Right lung (tissue), 10 donors: ENCODE measurements at places on chromosomes 13 and 19.
A peak's percentile ranks its signal among the peaks of the same experiment; 100 is the strongest.

DNA sequence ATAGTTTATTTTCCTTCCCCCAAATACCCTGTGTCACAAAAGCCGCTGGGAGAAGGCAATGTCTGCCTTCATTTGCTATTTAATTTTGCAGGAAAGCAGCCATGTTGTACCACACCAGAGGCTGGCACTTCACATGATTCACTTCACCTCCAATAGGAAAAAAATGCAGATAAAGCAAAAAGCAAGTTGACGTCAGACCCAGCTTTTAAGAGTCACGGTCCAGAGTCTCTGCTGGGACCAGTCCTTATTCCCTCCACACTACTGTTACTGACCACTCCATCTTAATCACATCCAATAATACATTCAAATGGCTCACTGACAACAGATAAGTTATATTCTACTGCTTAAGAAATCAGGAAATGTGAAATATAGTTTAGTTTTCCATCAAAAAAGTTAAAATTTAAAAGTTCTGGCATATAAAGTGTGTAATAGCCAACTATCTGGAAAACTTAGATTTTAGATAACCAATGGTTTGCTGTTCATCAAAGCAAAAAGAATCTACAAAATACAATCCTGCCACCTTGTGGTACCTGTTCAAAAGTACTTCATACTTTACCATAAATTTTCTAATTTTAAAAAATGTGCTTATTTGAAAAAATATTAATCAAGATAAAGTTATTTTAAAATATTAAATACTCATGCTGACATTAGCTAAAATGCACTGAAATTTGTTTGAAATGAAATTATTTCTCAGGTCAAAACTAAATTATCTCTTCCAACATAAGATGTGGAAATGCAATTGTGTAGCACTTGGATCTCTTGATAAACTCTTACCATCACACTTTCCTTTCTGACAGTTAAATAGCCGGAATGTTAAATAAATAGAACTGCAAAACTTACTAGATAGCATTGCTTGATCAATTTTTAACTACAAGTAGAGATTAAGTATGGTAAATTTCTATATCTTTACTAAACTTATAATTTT, 97.3 kb downstream of the SERP2 start:
- DNase-seq, result peak; percentile 12

- DNase-seq, result no peak
Observed at GRCh38 chr13:54185785-54186184, 1157.2 kb downstream of the OLFM4 start.

GRCh38 chr19:7527516-7528191, 5.2 kb downstream of the MCOLN1 start:
- DNase-seq, result no peak

DNA sequence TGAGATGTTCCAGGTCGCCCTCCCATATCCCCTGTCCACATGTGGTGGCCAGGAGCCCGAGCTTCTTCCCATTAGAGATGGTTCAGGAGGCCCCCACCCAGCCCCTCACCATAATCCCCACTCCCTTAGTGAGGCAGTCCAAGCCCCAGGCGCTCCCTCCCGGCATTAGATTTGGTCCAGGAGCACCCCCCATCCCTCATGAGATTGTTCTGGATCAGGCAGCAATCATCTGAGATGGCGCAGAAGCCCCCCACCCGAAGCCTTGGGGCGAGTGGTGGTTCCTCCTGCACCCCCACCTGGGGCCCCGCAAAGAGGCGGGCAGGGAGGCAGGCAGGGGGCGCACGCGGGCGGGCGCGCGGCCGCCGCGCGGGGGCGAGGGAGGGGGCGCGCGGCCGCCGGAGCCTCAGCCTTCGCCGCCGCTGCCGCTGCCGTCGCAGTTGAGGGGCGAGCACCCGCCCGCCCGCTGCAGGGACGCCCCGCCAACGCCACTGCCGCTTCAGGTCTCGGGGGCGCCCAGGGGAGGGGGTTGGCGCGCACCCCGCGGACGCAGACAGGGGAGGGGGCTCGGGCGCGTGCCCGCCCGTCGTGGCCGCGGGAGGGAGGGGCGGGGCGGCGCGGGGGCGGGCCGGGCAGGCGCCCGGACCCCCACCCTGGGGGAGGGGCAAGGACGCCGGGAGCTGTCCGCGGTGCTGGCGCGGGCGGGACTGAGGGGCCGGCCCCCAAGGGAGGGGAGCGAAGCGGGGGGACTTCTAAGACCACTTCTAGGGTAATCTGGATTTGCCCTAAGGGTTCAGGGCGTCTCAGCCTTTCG, 46.4 kb upstream of the SHKBP1 start:
- no peak for DNase-seq

GRCh38 chr19:55640043-55640576, 692 bp upstream of the ZNF580 start:
- peak; percentile 56 for DNase-seq

DNA sequence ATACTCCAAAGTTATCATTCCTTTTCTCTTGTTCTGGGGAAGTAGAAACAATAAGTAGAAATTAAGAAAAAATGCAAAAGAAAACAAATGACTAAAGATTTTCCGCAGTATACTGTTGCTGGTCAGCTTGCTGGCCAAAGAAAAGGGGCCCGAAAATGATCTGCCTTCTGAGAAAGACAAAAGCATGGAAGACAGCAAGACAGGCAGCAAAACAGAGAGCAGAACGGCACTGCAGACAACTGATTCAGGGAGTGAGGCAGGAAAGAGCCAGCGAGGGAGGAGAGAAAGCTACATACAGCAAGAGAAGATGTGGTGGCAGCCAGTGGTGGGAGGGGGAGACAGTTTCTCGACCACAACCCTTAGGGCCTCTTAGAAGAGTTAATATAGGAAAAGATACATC, 5.3 kb upstream of the DOCK9 start:
- no peak for DNase-seq

GRCh38 chr13:57553932-57554331, 77.6 kb upstream of the PCDH17 start:
- no peak for DNase-seq

GRCh38 chr19:47549261-47549862, 23.6 kb downstream of the ZNF541 start:
- peak; percentile 24 for DNase-seq

DNA sequence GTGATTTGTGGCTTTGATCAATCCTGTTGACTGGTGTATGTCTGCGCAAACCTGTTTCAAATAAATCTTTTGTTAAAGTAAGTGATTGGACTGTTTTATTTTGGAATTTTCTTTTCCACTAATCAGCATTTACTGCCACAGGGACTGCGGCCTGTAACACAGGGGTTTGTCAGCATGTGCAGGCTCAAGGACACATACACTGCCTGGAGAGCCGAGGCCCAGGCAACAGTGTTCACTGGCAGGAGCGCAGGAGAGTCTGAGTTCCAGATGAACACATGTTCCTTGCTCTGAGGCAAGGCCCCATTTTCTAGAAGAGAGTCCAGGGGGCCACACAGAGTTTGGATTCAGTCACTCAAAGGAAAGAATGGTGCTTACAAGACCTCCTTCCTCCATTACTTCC, 26.0 kb downstream of the SHISA2 start:
- no peak for DNase-seq

DNA sequence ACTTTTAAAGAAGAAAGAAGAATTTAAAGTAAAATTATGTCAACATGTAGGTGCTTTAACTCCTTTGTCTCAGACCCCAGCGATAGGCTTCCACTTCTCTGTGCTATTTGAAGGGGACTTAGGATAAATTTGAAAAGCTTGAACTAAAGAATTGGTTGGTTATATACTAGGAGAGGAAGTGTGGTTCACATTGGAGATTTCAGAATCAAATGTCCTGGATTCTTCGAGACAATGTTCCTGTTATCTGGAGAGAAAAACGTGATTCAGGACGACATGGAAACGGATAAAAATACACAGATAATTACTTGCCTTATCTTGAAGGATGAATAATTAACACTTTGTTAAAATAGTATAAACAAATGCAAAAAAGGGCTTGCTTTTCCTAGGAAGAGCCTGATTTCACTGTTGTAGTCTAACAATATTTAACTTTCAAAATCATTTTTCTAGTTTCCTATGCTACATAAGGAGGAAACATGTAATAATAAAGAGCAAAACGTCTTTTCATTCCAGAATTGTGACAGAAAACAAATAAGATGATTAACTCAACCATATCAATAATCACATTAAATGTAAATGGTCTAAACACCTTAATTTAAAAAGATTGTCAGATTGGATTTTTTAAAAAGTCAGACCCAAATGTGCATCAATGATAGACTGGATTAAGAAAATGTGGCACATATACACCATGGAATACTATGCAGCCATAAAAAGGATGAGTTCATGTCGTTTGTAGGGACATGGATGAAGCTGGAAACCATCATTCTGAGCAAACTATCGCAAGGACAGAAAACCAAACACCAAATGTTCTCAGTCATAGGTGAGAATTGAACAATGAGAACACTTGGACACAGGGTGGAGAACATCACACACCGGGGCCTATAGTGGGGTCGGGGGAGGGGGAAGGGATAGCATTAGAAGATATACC, 724 bp upstream of the ZNF780A start:
- DNase-seq, result no peak

DNA sequence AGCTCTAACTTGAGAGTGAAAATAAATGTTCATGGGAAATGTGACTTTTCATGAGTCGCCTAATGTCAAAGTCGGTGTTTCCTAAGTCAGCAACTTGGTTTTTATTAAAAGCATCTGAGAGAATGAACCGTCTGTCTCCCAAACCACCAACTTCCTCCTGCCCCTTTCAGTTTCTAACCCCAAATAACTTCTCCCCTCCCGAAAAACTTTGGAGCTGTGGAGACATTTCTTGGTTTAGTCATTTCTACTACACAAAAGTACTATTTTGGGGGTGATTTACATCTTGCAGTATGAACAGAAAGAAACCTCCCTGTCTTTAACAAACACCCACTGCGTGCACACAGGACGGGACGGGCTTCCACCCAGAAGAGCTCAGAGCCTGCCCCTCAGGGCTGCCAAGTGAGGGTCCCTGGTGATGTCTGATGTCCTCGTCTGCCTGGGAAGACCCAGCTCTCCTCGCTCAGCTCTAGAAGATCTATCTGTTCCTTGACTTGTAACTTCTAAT, 65.0 kb downstream of the RASA3 start:
- DNase-seq, result no peak

DNA sequence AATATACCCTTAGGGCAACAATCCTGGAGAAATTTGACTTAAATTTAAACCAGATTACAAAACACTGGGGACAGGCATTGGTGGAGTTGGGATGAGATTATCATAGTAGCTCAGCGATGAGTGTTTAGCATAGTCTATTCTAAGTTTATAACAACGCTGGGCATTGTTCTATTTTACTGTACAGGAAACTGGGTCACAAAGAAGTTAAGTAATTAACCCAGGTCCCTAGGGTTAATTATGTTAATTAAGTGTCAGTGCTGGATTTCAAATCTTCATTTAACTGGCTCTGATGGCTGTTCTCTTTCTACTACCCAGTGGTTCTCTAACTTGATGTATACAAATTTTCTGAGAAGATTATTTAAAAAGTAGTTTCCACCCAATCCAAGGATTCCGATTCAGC, 388.9 kb downstream of the KCNRG start:
- no peak for DNase-seq
